ENCODE measurements at places on chromosomes 11 and 22.

- DNase-seq = no peak
Observed at GRCh38 chr11:24238771-24239645, 257.8 kb upstream of the LUZP2 start.

DNA sequence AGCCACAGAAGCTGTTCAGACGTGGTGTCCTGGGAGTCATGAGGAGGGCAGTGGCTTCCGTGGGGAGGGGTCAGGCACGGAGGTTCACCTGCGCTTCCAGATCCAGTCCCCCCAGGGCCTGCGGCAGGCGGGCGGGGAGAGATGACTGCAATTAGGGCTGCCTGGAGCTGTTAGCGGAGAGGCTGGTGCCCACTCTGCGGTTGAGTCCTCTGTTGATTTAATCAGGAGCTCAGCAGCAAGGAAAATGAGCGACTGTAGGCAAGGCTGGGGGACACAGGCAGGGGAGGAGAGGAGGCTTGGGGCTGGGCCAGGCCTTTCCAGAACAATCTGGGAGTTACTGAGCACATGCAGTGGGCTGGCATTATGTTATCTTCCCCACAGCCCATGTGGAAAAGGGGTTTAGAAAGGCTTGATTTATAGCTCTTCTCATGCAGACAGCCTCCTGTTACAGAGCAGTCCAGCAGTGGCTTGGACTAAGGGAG is 13.1 kb downstream of the PLCB3 start:
- DNase-seq = no peak

GRCh38 chr22:33242078-33242477 is 183.9 kb upstream of the SYN3 start:
- DNase-seq = no peak

DNA sequence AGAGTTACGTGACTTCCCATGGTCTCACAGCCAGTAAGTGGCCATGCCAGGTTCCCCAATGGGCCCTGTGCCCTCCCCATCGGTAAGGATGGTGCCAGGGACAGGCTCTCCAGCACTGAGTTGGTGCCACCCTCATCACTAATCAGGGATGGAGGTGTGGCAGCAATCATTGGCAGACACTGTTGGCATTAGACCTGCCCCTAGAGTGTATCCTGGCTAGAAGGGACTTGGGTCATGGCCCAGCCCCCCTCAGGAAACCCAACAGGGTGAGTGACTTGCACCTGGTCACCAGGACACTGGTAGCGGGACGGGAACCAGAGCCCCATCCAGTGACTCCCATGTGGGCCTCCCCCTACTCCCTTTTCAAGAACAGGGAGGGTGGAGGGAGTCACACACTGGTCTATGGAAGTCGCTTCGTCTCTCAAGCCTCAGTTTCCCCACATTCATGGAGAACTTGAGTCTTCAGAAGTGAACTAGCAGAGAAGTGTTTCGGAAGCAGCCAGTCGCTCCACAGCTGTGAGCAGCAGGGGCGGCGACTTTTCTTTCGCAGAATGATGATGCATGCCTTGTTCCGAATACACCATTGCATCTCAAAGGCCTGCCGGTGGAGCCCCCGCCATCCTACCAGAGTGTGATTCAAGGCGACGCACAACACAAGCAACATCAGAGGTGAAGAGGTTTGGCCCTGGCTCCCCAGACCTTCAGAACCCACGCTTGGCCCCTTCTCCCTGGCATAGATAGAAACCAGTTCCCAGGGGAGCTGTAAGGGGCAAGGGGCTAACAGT is 12.9 kb downstream of the MS4A10 start:
- no peak for DNase-seq

- no peak for DNase-seq
Observed at GRCh38 chr11:19243613-19244012, 2.9 kb upstream of the E2F8 start.

All from activated CD8-positive, alpha-beta memory T cell treated with anti-CD3 and anti-CD28 coated beads for 4 hours (primary cell).